ENCODE measurements at places on chromosomes 1 and 21.
A peak's percentile ranks its signal among the peaks of the same experiment; 100 is the strongest.

- DNase-seq: no peak
Observed at GRCh38 chr1:3226701-3227350, 157.8 kb downstream of the PRDM16 start.

DNA sequence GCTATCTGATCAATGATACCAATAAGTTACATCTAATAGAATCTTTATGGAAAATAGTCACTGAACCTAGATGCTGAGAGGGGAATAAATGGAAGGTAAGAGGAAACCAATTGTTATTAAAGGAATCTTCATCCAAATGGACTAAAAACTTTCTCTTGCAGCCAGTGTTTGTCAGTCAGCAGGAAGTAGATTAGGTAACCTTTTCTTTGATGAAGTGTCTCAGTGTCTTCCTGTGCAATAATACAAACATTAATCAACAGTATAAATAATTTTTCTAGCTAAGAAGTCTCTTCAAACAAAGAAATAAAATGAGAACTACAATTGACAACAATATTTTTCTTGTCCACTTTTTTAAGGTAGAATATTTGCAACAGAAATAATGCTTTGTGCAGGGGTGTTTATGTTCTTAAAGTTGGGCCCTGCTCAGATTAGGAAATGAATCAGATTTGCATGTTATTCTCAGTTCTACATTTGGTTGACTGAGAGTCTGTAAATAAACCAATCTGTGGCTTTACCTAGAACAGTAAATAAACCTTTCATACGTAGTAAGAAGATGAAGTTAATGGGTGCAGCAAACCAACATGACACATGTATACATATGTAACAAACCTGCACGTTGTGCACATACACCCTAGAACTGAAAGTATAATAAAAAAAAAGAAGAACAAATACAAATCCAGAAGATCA is 391.4 kb downstream of the MRPL39 start:
- DNase-seq: no peak

DNA sequence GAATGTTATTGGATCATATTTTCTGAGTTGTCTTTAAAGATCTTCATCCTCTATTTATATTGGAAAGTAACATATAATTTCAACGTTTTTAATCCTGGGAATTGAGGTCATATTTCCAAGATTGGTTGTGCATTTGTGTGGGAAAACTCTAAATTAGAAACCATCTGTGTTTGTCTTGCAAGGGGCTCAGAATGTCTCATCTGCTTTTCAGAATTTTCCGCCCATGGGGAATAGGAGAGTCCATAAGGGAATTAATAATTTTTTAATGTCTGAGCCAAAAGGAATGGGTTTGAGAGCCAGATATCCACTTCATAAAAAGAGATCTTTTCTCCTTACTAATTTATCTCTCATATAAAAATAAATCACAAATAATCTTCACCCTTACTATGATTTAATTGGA is 84.8 kb upstream of the MAP1LC3C start:
- DNase-seq: no peak

GRCh38 chr1:180053594-180054567 is 99.3 kb downstream of the CEP350 start:
- no peak for DNase-seq

GRCh38 chr1:156815961-156816422 is 656 bp downstream of the SH2D2A start:
- no peak for DNase-seq

- no peak for DNase-seq
Observed at GRCh38 chr1:30662291-30662840, 61.0 kb downstream of the MATN1 start.

- DNase-seq: no peak
Observed at GRCh38 chr1:232965124-232965911, 14.9 kb downstream of the NTPCR start.

GRCh38 chr1:226425431-226426031 is 17.6 kb upstream of the PARP1 start:
- DNase-seq: no peak

- DNase-seq: no peak
Observed at GRCh38 chr1:173020138-173020750, 30.5 kb downstream of the TNFSF18 start.

- DNase-seq: no peak
Observed at GRCh38 chr1:87778896-87779295, 450.2 kb downstream of the LMO4 start.

GRCh38 chr1:46466477-46467182 is 23.0 kb upstream of the DMBX1 start:
- no peak for DNase-seq

- DNase-seq: peak; percentile 25
Observed at GRCh38 chr1:66300972-66301451, 232.9 kb upstream of the SGIP1 start.

GRCh38 chr1:86546787-86547221 is at the start of gene CLCA4:
TSS of gene CLCA4 (plus strand) at chr1:86547078. CDS start at chr1:86547120, 42 bp downstream.
- DNase-seq: no peak

GRCh38 chr1:47031059-47031458 is 7.6 kb downstream of the CYP4X1 start:
- no peak for DNase-seq

- no peak for DNase-seq
Observed at GRCh38 chr1:209539576-209539975, 43.9 kb upstream of the CAMK1G start.

DNA sequence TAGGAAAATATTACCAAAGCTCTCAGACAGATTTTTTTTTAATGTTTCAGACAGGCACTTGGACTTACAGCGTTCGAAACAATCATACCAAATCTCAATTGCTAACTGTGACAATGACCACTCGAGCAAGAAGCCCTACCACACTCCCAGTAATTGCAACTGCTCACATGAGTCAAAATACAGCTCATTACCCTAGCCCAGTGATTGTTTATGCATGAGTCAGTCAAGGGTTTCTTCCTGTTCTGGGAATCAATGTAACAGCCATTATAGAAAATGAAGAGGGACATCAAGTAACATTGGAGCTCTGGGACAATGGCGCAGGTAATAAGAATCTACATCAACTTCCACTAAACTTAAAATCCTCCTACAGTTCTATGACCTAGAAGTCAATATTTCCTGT is 56.1 kb upstream of the SH3GLB1 start:
- peak; percentile 11 for DNase-seq

- no peak for DNase-seq
Observed at GRCh38 chr1:205171369-205171768, 40.1 kb downstream of the DSTYK start.

DNA sequence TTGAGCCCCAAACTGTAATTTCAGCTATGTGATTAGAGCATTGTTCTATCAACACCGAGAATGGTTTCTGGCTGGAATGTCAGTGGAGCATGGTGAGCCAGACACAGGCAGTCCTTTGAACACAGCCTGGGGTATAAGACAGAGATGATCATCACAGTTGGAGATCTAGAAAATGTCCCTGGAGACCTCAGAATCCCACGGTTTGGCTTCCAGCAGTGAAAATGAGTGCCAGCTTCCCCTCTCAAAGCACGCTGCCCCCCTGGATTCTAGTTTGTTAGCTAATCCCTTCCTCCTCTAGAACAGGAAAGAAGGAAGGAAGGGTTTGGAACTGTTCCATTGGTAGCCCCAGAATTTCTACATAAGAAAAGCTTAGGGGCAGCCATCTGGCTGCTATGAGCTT is 59.9 kb upstream of the JAK1 start:
- DNase-seq: no peak

- DNase-seq: no peak
Observed at GRCh38 chr1:54339126-54339525, 67.1 kb downstream of the SSBP3 start.

GRCh38 chr1:166064313-166064926 is 102.4 kb downstream of the FAM78B start:
- DNase-seq: no peak

- DNase-seq: no peak
Observed at GRCh38 chr21:43204638-43205037, 35.8 kb downstream of the CRYAA start.

DNA sequence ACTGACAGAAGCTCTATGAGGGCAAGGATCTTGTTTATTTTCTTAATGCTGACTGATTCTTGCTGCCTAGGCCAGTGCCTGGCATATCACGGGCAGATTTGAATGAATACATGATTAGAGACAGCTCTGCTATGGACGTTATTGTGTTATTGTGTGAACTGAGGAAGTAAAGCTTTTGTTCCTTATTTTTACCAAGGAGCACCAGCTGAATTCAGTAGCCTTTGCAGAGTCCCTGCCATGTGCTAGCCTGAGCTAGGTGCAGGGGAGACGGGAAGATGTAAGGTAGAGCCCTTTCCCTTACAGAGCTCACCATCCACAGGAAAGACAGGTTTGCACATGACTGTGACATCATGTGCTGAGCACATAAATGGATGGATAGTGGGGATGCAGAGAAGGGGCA is 36.0 kb upstream of the SCMH1 start:
- DNase-seq: no peak

DNA sequence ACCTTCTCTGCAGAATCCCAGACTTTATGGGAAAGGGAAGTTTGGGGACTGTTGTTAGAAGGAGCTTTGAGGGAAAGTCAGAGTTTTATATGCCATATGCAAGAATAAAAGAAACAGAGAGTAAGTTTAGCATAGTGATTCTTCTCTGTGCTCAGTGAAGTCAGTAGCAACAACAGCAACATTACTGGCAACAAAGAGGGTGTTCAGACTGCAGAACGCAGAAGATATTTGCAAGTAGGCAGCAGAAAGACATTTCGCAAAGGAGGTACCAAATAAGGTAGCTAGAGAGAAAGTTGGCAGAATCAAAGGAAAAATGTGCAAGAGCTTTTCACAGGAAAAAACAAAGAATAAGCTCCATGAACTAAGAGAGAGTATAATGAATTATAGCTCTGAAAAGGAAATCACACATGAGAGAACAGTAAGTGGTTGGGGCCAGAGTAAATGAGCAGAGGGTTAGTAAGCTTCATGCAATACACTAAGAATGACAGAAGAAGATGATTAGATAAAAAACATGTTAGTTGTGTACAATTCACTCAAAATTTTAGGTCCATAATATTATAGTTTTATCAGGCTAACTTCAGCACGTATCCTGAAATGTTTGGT is 98.1 kb downstream of the NEGR1 start:
- DNase-seq: no peak

GRCh38 chr1:184524248-184524647 is 137.4 kb downstream of the C1orf21 start:
- DNase-seq: no peak

Measured in AG09319 (cell line).